Omental fat pad (tissue), 4 donors: ENCODE measurements at places on chromosomes 16 and 17.

GRCh38 chr17:19262650-19263631, 25.8 kb downstream of the EPN2 start:
- no peak for DNase-seq

DNA sequence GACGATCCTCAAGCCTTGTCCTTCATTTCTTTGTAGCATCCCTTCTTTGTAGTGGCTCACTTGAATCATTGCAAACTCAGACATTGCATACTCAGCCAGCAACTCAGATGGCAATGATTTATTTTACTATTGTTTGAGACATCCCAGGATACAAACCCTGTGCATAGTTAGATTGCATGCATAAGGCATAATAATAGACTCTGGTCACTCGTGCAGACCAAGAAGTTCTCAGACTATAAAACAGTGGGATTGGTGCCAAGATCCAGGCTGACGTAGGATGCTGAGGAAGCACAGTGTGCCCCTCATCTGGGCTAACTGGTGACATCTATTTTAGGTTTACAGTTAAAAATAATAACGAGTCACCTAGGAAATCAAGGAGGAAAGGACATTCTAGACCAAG, 142.3 kb downstream of the PMP22 start:
- no peak for DNase-seq

- no peak for DNase-seq
Measured at GRCh38 chr17:534071-534691, 180.5 kb downstream of the VPS53 start.

DNA sequence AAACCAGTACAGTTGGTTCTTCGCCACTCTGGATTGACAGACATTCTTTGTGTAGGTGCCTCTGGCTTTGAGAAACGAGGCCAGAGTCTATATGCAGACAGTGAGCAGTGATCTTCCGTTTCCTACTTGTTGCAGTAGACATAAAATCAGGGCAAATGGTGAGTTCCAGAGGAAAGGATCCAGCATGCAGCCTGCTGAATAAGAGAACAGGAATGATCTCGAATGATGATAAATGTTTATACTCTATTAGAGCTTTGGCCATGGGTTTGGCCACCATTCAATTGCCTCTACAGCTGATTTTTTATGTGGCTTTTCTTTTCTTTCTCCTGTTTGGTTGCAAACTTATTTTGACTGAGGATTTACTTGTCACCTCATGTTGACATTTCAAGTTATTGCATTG, 286.7 kb downstream of the IRX3 start:
- DNase-seq, result no peak

- DNase-seq, result no peak
Measured at GRCh38 chr17:27995554-27995953, 46.9 kb upstream of the NLK start.

DNA sequence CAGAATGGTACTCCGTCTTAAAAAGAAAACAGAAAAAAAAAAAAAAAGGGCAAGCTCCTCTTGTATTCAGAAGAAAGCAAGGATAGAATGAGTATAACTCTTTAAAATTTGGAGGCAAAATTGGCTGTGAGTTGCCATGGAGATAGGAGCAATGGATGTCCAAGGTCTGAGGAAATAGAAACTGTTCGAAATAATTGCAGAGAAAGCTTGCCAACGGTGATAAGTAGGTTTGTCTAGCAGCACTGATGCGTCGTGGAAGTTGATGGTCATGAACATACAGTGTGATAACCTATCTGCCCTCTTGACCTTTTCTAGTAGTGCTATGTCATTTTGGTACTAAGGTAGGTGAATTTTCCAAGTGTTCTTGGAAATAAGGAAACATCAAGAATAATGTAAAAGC, 3.0 kb downstream of the MOSMO start:
- DNase-seq, result no peak

- no peak for DNase-seq
Measured at GRCh38 chr17:11944587-11944986, 52.7 kb downstream of the ZNF18 start.

- no peak for DNase-seq
Measured at GRCh38 chr16:66432429-66432828, 5.3 kb downstream of the BEAN1 start.

DNA sequence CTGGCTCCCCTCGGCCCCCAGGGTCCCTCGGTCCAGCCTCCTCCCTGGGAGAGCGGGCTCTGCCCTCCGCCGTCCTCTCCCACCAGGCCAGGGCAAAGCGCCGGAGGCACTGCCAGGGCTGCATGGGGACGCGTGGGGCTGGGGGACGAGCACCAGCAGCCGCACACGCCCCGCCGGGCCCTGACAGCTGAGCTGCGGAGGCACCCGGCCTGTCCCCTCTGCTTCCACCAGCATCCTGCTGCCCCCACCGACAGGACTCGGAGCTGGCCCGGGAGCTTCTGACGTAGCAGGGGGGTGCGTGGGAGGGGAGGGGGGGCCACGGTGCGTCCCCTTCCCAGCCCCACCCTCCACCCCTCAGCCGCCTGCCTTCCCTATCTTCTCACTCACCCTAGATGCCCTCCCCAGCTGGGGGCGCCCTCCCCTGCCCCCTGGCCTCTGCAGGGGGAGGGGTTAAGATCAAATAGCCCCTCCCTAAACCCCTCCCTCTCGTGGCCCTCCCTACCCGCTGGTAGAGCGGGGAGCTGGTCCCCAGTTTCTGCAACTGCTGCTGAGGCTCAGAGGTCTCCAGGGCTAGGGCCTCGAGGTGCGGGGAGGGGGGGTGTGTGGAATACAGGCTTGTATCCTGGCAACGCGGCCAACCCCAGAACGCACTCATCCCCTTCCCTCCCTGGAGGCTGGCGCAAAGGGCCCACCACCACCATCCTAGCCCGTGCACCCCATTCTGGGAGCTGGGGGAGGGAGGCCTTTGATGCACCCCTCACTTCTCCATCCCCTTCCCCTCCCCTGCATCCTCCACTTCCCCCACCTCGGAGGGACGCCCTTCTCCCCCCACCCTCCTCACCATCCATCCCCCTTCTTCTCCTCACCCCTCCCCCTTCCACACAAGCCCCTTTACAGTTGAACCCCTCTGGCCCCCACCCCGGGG, 1.0 kb downstream of the SRCIN1 start:
- no peak for DNase-seq

DNA sequence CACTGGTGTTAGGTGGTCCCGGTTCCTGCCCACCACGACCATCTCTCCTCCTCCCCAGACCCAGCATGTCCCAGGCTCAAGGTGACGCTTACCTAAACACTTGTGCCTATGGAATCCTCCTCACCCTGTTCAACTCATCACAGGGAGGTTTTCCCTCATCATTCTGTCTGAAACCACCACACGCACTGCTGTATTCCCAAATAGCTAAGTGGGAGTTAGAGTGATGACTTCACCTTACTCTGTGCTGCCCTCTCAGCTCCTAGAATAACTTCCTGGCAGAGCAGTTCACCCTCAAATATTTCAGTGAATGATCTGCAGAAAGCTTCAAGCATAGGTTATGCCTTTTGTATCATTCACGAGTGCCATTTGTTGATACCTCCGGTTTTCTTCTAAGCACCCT, 216.5 kb downstream of the CPPED1 start:
- no peak for DNase-seq

- no peak for DNase-seq
Measured at GRCh38 chr17:33516645-33517044, 223.6 kb upstream of the ASIC2 start.

- DNase-seq, result no peak
Measured at GRCh38 chr16:71428883-71429282, 13.0 kb downstream of the TLE7 start.

DNA sequence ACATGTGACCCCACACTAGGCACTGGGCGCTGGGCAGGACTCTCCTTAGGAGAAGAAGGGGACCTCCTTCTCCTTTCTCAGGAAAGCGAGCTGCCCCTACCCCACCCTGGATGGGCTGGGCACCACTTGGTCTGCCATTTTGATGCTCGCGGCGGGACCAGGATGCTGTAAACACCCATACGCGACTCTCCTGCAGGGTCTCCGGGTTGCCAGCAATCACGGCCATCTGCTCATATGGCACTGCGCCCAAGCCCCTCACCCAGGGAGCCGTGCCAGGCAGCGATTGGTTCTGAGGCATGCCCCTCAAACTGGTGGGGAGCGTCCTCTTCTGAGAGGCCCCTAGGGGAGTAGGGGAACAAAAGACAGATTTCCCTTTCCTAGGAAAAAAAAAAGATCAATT, 99.0 kb downstream of the C16orf78 start:
- DNase-seq, result peak; percentile 0

DNA sequence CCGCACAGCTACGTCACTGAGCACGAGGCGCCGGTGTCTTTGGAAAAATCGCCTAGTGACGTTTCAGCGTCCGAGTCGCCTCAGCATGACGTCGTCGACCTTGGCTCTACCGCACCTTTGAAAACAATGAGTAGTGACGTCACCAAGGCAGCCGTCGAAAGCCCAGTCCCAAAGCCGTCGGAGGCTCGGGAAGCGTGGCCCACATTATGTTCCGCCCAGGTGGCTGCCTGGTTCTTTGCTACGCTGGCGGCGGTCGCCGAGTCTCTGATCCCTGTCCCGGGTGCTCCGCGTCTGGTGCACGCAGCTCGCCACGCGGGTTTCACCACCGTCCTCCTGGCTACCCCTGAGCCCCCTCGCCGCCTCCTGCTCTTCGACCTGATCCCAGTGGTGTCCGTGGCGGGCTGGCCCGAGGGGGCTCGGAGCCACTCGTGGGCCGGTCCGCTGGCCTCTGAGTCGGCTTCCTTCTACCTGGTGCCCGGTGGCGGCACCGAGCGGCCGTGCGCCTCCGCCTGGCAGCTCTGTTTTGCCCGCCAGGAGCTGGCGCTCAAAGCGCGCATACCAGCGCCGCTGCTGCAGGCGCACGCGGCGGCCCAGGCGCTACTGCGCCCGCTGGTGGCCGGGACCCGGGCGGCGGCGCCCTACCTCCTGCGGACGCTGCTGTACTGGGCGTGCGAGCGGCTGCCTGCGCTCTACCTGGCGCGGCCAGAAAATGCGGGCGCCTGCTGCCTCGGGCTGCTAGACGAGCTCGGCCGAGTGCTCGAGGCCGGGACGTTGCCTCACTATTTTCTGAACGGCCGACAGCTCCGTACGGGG, 1.5 kb downstream of the TMEM102 start:
- no peak for DNase-seq

GRCh38 chr16:57094911-57095310, 2.5 kb downstream of the CPNE2 start:
- no peak for DNase-seq

DNA sequence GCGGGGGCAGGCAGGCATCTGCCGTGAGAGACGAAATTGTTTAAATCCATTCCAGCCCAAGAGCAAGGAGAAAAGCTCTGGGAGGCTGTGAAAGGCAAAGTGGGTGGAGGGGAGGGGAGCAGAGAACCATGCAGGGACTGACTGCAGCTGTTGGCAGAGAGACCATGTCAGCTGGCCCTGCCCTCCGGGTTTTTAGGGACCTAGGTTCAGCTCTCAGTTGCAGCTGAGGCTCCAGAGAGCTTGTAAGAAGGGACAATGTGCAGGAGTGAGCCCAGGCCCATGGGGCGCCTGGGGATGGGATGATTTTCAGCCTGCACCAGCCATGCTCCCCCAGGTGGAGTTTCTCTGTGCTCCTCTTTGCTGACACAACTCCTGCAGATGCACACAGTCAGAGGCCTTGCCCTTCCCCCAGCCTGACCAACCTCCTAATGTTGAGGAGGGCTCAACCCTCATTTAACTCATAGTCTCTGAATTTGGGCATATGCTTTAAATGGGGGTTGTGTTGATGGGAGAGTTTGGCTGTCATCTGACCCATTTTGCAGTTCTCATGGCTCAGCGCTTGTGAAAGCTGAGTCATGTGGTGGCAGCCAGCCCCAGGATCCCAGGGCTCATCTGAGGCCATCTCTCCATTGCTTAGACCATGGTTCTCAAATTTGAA, 70.9 kb downstream of the PLXDC1 start:
- DNase-seq, result no peak

DNA sequence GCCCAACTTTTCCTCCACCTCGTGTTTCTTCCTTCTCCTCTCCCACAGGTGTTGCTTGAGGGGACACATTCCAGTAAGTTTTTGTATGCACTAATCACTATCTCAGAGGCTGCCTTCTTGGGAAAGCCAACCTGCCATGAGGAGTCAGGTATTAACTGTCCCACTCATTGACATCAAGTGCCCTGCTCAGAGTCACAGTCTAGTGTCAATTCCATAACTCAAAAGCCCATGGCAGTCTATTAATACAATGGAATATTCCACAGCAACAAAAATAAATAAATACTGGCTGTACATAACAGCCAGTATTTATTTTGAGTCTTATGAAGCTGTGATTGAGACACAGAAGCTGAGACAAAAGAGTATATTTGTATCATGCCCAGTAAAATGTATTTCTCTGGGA, 26.1 kb upstream of the KIF2B start:
- no peak for DNase-seq

GRCh38 chr17:2405247-2405926, 4.5 kb upstream of the MNT start:
- DNase-seq, result no peak

DNA sequence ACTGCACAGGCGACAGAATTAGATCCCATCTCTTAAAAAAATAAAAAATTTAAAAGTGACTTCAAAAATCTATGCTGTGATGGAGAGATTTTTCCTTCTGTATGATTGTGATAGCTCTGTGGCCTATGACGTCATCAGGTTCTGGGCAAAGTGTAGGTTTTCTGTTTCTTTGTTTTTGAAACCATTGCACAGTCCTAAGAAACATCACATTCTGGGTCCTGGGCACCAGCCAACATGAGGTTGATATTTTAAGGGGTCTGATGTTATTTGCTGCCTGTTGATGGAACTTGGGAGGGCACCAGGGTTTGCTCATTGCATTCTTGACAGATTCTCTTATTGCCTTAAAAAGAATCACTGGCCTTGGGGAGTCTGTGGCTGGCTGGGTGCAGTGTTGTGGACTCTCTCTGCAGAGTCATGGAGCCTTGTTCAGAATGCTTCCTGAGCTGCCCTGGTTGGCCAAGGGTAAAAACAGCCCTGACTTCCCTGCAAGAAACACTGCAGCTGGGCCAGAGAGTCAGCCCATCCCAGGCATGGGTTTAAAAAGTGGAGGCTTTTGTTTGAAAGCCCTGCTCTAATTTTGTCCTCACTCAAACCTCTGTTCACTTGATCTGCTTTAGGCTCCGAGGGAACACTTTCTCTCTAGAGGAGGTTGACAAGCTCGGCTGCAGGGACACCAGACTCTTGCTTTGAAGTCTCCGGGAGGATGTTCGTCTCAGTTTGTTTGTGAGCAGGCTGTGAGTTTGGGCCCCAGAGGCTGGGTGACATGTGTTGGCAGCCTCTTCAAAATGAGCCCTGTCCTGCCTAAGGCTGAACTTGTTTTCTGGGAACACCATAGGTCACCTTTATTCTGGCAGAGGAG, 10.5 kb upstream of the CYLD start:
- no peak for DNase-seq

DNA sequence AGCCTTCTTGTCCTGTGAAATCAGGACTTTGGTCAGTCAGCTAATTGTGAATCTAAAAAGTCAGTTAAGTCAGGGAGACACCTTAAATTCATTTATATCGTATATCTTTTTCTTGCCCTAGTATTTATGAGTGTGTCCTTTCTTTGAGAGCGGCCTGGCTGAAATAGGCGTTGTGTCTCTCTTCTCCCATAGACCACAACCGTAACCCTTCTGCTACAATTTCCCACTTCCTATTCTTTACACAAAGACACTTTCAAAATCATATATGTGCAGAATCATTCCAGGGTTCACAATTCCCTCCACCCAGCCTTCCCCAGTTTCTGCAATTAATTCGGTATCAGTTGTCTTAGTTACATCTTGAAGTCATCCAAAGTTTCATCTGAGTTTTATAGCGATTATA, 14.0 kb upstream of the COTL1 start:
- DNase-seq, result no peak
